ENCODE measurements at places on chromosomes 5 and 9.

- DNase-seq: no peak
These were observed 483.1 kb downstream of the MAT2B start for GRCh38 chr5:163988566-163988965.

GRCh38 chr9:103296189-103296588, 301.1 kb downstream of the CYLC2 start:
- no peak for DNase-seq

DNA sequence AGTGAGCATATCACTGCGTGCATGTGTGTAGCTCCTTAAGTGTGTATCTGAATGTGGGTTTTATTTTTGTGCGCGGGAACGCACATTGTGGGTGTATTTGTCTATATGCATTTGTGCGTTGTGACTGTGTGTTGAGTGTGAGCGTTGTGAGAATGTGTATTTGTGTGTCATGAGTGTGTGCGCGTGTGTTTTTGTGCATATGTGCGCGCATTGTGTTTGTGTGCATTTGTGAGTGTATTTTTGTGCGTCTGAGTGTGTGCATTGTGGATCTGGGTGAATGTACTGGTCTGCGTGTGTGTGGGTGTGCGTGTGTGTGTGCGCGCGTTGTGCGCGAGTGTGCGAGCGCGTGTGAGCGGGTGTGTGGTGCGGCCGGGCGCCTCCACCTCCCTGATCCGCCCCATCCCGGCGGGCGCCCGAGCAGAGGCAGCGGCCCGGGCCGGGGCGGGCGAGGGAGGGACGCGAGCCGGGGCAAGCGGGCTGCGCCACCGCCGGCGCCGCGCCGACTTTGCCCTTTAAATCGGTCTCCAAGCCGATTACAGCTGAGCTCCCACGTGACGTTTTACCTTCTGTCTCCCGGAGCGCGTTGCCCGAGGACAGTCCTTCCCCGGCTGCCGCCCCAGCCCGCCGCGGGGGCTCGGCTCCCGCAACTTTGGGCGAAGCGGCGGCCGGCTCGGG, at the start of gene RASGRF2:
Gene RASGRF2, plus strand, starts transcription at position 596 of the 675 bp plus-strand sequence. CDS start 376 bp downstream, outside the sequence.
- DNase-seq: no peak

DNA sequence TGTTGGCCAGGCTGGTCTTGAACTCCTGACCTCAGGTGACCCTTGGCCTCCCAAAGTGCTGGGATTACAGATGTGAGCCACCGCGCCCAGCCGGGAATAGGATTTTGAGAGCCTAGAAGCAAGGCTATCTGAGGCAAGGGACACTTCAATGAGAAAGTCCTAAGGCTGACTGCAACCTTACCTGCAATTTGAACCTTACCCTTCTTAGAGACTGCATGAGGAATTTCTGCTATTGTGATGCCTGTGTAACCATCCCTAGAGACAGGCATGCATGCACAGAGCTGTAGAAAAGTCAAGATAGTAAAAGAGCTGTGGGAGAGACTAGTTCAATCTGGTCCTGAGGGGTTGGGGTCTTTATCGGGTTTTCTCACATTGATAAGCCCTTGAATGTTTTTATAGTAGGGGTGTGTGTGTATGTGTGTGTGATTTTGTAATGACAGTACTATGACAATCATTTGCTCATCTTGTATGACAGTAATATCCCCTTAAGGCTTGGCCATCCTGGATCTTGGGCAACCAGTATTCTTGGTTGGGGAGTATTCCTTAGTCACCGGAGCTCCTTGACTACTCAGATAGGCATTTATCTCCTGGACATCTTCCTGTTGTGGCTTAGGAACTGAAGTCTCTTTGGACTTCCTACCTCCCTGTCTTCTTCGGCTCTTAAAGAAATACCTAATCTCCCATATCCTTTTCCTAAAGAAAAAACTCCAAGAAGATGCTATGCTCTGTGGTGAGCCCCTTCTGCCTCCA, 11.2 kb downstream of the DNAJB5 start:
- DNase-seq: no peak

DNA sequence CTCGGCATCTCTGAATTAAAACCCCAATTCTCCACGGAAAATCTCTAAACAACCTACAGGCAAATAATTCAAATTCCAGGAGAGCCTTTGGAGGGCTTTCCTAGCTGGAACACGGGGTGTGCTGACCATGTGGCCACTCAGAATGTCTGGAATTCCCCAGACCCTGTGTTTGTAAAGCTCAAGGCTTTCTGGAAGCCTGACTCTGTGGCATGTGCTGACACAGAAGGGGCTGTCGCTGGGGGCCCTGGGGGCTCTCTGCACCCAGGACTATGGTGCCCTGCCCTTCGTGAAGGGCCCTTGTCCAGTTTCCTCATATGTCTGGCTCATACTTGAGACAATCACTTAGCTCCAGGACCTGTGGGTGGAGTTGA, 29.0 kb upstream of the BOD1 start:
- DNase-seq: no peak

- no peak for DNase-seq
These were observed 167.9 kb upstream of the CD180 start for GRCh38 chr5:67364381-67364970.

DNA sequence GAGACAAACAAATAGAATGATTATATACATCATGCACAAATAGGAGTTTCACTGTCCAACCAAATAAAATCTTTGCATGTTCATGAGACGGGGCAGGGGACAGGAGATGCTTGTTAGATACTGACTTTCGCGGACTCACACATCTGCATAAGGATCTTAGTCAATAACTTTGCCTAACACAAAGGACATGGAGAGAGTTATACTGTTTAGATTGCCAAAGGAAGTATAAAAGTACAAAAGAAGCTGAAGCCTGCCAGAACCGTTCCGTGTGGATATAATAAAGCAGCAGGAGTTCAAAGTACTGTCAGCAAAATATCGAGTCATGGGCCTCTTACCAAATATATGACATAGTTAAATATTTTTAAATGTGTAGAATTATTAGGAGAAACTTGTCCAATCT, 1148.4 kb downstream of the EFNA5 start:
- DNase-seq: no peak

GRCh38 chr5:148426514-148426913, 42.8 kb downstream of the FBXO38 start:
- DNase-seq: no peak

DNA sequence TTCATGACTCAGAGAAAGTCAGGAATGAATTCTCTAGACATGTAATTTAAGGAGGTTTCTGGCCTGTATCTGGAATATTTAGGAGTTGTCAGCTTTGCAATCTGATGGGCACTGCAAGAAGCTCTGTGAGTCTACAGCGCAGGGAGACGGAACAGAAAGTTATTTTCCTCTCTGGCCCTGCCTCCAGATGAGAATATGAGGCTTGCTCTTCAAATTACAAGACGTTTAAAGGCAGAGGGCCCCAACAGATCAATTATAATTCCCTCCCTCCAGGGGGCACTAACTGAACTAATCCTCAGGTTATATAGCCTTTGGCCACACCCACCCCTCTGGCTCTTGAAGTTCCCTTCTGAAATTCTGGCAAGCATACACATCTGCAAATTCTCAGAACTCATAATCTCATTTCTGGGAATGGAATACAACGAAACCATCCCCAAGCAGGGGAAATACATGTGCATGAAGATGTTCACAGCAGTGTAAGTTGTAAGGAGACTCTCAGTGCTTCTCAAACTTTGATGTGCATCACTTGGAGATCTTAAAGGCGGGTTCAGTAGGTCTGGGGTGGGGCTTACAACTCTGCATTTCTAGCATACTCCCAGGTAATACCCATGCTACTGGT, 307.6 kb downstream of the CWC27 start:
- DNase-seq: no peak

- DNase-seq: no peak
These were observed 86.9 kb downstream of the GNAQ start for GRCh38 chr9:77944556-77945243.

Data from stimulated activated CD4-positive, alpha-beta T cell treated with anti-CD3 and anti-CD28 coated beads, Interleukin-1b, Interleukin-23, amount 100 ng/mL, for 1 hour (primary cell).